ENCODE measurements at places on chromosomes 6 and 20. TPM values are rescaled to one million over a fixed set of nuclear protein-coding genes. Genes with fewer than 3 reads are reported as not detected.

Gene SEL1L2
- not detected for total RNA-seq

DNA sequence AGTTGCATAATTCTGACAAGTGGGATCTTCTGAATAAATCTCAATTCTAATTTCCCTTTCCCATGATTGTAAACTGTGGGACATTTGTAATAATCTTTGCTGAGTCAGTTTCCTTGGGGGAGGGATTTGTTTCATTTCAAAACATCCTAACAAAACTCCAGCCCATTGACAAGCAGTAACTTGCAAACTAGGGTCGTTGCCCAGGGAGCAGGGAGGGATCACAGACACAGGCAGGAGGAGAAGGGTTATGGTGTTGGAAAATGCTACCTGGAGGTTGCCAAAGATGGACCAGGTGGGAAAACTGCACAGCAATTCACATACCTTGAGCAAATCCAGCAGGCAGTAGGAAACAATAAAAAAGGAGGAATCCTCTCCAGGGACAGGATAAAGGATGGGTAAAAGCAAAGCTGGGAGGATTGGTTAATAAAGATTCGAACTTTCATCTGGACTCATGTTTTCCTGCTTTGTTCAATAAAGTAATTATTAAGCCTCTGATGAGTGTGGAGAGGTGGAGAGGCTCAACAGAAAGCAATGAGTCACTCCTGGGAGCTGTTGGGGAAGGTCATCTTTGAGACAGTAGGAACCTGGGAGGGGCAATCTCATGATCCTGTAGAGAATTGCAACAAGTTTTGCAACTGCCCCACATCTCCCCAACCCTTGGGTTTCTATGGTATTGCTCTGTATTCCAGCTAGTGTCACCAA is 87.3 kb upstream of the AKIRIN2 start:
- H3K27me3 ChIP-seq: no peaks in the 10 kb centered on the region
- no peaks in the 10 kb centered on the region for H3K36me3 ChIP-seq
- H3K27ac ChIP-seq: no peak overlapping the region
- no peak for DNase-seq
- H3K4me3 ChIP-seq: no peak overlapping the region

Gene CNR1
- total RNA-seq: not detected

Gene CLDN20
- total RNA-seq: not detected

GRCh38 chr6:64672131-64672530 is 1034.9 kb downstream of the EYS start:
- H3K4me3 ChIP-seq: no peak overlapping the region
- H3K36me3 ChIP-seq: no peaks in the 10 kb centered on the region
- H3K4me1 ChIP-seq: no peaks in the 10 kb centered on the region
- H3K27ac ChIP-seq: no peak overlapping the region

GRCh38 chr20:50874758-50875665 is 56.2 kb downstream of the ADNP start:
- H3K27me3 ChIP-seq: no peaks in the 10 kb centered on the region
- H3K36me3 ChIP-seq: no peaks in the 10 kb centered on the region
- DNase-seq: no peak
- no peak overlapping the region for H3K4me3 ChIP-seq
- H3K27ac ChIP-seq: no peak overlapping the region
- no peaks in the 10 kb centered on the region for H3K4me1 ChIP-seq

DNA sequence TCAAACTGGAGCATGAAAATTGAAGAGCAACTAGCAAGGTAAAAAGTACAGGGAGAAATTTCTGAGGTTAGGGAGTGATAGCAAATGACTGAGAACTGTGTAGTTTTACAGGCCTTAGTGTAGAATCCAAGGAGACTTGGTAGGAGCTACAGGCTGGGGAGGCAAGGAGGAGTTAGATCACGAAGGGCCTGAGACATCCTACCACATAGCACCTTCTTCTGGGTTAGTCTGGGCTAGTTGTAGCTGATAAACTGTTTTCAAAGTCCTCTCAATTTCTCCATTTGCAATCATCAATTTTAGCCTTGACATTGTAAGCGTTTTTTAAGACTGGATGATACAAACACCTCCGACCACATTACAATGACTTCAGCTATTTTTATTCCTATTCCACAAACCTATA is 209.7 kb downstream of the TMEM200A start:
- no peaks in the 10 kb centered on the region for H3K36me3 ChIP-seq
- peaks cover 58% of the 10 kb centered on the region for H3K4me1 ChIP-seq
- H3K27ac ChIP-seq: no peak overlapping the region
- DNase-seq: no peak
- H3K27me3 ChIP-seq: no peaks in the 10 kb centered on the region
- no peak overlapping the region for H3K4me3 ChIP-seq

DNA sequence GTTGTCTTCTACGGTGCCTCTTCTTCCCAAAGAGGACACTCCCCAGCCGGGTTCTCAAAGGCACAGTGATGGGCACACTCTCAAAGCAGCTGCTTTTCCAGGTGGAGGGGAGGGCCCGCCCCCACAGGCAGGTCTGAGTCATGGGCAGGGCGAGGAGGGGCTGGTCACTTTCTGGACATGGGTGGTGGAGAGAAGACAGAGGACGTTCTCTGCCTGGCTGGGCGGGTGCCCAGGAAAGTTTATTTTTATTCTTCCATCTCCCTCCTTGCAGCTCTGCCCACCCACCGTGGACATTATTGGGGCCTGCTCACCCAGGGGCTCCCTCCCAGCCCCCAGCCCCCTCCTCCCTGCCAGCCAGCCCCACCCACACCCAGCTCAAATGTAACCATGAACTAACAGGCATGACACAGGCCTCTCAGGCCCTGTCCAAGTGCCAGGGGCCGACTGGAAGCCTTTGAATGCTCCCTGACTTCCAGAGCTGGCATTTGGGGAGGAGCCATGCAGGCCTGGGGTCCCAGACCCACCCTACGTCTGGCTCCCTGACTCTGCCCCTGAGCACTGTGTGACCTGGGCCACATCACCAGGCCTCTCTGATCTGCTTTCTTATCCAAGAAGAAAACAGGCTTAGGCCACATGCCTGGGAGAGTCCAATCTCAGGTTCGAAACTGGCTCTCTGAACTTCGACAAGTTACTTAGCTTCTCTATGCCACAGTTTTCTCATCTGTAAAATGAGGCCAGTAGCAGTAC is 8.0 kb downstream of the TGM2 start:
- H3K27ac ChIP-seq: no peak overlapping the region
- DNase-seq: no peak
- no peaks in the 10 kb centered on the region for H3K36me3 ChIP-seq
- no peaks in the 10 kb centered on the region for H3K4me1 ChIP-seq

- no peaks in the 10 kb centered on the region for H3K36me3 ChIP-seq
- no peak for DNase-seq
- no peaks in the 10 kb centered on the region for H3K27me3 ChIP-seq
- no peaks in the 10 kb centered on the region for H3K4me1 ChIP-seq
- no peak overlapping the region for H3K27ac ChIP-seq
- no peak overlapping the region for H3K4me3 ChIP-seq
Observed at GRCh38 chr6:84681693-84682326, 82.6 kb downstream of the TBX18 start.

Gene IRF4
- 8.5 TPM for total RNA-seq

GRCh38 chr6:52135217-52135616 is 47.8 kb upstream of the PKHD1 start:
- H3K27me3 ChIP-seq: no peaks in the 10 kb centered on the region
- no peak overlapping the region for H3K4me3 ChIP-seq
- no peak overlapping the region for H3K27ac ChIP-seq
- DNase-seq: no peak

GRCh38 chr6:23929201-23929600 is 196.8 kb upstream of the NRSN1 start:
- DNase-seq: no peak
- no peak overlapping the region for H3K27ac ChIP-seq
- H3K4me3 ChIP-seq: no peak overlapping the region
- no peaks in the 10 kb centered on the region for H3K27me3 ChIP-seq

Gene SH3BGRL2
- 0.50 TPM for total RNA-seq

GRCh38 chr6:37679539-37680476 is 17.9 kb downstream of the MDGA1 start:
- H3K36me3 ChIP-seq: no peaks in the 10 kb centered on the region
- DNase-seq: no peak
- no peak overlapping the region for H3K4me3 ChIP-seq
- H3K4me1 ChIP-seq: no peaks in the 10 kb centered on the region
- no peaks in the 10 kb centered on the region for H3K27me3 ChIP-seq

Gene CHD6
- total RNA-seq: 96.8 TPM

Gene FOXF2
- total RNA-seq: not detected

DNA sequence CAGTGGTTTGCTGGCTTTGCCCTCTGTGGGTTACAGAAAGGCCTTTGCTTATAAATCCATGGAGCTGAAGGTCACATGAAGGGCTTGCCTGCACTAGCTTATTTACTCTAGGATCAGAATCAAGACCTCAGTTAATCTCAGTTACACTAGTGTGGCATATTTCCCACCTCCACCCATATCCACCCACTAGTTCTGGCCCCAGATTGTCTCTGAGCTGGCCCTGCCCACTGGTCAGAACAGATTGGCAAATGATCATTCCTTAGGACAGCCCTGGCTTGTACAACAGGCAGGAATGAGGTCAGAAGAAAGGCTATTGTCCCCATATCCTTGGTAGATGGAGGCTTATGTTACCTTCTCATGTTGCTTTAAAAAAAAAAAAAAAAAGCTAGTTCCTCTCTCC is 33.3 kb upstream of the SASH1 start:
- no peak overlapping the region for H3K27ac ChIP-seq
- no peaks in the 10 kb centered on the region for H3K36me3 ChIP-seq
- DNase-seq: no peak
- H3K27me3 ChIP-seq: no peaks in the 10 kb centered on the region
- no peaks in the 10 kb centered on the region for H3K4me1 ChIP-seq
- no peak overlapping the region for H3K4me3 ChIP-seq

DNA sequence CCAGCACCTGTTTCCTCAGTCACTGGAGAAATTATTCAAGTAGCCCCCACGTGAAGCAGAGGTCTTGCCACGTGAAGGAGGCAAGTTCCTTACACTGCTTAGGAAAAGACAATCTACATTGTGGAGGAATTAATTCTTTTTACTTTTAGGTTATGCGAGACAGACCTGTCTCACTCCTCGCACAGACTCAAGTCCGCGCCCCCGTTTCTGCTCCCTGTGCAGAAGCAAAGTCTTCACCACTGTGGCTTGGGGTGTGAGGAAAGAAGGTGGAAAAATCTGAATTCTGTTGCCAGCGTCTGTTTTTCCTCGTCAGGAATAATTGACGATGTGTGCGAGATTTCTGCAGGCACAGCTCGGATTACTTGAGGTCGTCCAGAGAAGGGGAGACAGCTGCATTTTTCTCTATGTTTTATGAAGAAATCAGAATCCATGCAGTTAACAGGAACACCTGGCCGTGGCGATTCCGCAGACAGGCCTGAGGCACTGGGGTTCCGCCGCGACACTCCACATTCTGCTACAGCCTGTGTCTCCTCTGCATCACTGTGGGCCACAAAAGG is 185.1 kb downstream of the SMOC2 start:
- no peaks in the 10 kb centered on the region for H3K4me1 ChIP-seq
- H3K4me3 ChIP-seq: no peak overlapping the region
- DNase-seq: no peak
- no peaks in the 10 kb centered on the region for H3K27me3 ChIP-seq
- H3K27ac ChIP-seq: no peak overlapping the region

- H3K36me3 ChIP-seq: no peaks in the 10 kb centered on the region
- no peaks in the 10 kb centered on the region for H3K27me3 ChIP-seq
- no peaks in the 10 kb centered on the region for H3K4me1 ChIP-seq
- H3K27ac ChIP-seq: no peak overlapping the region
- H3K4me3 ChIP-seq: no peak overlapping the region
Observed at GRCh38 chr6:43744931-43745727, 24.9 kb upstream of the VEGFA start.

DNA sequence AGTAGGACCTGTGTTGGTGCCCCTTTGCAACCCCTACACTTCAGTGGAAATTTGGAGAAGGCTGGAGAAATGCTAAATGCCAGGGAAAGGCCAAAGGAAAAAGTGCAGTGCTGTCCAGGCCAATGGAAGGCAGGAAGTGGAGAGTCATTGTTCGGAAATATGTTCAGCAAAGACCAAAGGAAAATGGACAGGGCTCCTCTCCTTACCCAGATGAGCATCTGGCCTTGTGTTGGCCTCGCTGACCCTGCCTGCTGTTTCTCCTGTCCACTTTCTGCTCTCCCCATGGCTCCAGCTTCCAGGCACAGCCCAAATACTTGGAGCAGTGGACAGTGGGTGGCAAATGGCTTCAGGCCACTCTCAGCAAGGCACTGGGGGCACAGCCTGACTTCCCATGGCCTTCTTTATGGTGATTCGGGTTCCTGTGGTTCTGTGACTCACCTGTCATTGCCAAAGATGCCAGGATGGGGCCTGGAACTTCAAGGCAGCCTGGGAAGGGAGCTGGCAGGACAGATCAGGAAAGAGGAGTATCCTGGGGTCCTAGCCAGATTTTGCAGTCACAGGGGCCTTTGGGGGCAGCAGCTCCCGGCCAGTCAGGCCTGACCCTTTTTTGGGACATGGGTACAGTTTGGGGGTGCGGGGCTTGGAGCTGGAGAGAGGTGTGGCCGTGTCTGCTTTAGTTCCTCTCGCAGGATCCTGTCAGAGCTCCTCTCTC is 190.9 kb upstream of the SLC24A3 start:
- H3K27me3 ChIP-seq: no peaks in the 10 kb centered on the region
- no peak overlapping the region for H3K4me3 ChIP-seq
- no peak for DNase-seq
- no peak overlapping the region for H3K27ac ChIP-seq

- no peaks in the 10 kb centered on the region for H3K27me3 ChIP-seq
- H3K4me1 ChIP-seq: no peaks in the 10 kb centered on the region
- no peak overlapping the region for H3K4me3 ChIP-seq
- H3K27ac ChIP-seq: no peak overlapping the region
Observed at GRCh38 chr6:30019819-30020218, 41.2 kb upstream of the POLR1H start.

DNA sequence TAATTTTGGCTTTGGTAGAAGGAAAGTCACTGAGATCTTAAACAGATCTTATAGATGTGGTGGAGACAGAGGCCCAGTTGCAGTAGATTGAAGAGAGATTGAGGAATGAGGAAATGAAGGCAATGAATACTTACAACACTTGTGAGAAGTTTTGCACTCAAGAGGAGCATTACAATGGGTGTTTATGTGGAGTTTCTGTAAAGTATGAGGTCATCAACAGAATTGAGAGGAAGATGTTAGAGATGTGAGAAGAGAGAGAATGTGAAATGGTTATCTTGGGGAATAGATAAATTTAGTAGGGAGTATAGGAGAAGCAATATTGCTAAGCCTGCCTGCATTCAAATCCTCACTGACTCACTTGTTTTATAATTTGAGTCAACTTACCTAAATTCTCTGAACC is 83.4 kb downstream of the GFRAL start:
- H3K4me3 ChIP-seq: no peak overlapping the region
- no peak overlapping the region for H3K27ac ChIP-seq
- H3K4me1 ChIP-seq: no peaks in the 10 kb centered on the region
- H3K36me3 ChIP-seq: no peaks in the 10 kb centered on the region

- no peaks in the 10 kb centered on the region for H3K27me3 ChIP-seq
- H3K36me3 ChIP-seq: no peaks in the 10 kb centered on the region
- H3K4me3 ChIP-seq: no peak overlapping the region
- H3K27ac ChIP-seq: no peak overlapping the region
- DNase-seq: no peak
Observed at GRCh38 chr6:150298030-150298380, 70.8 kb upstream of the IYD start.

Measured in CD4-positive, alpha-beta memory T cell (primary cell).